ENCODE measurements at places on chromosomes 2 and 18.

DNA sequence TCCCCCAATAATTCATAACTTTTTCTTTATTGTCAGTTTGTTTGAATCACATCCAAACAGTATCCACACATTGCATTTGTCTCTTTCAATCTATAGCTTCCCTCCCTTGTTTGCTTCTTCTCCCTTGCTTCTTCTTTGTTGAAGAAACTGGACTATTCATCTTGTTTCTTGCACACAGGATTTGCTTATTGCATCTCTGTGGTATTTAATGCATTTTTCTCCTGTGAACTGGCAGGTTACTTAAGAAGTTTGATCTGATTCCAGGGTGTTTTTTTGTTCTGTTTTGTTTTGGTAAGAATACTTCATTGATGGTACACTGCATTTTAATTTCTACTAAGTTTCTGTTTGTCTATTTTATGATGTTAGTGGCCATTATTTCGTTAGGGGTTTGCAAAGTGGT is 166.8 kb downstream of the CAMKMT start:
- DNase-seq, result no peak

- DNase-seq, result no peak
Measured at GRCh38 chr2:28342081-28342967, 50.3 kb upstream of the FOSL2 start.

GRCh38 chr18:7196421-7196820 is 34.5 kb upstream of the LRRC30 start:
- DNase-seq, result no peak

DNA sequence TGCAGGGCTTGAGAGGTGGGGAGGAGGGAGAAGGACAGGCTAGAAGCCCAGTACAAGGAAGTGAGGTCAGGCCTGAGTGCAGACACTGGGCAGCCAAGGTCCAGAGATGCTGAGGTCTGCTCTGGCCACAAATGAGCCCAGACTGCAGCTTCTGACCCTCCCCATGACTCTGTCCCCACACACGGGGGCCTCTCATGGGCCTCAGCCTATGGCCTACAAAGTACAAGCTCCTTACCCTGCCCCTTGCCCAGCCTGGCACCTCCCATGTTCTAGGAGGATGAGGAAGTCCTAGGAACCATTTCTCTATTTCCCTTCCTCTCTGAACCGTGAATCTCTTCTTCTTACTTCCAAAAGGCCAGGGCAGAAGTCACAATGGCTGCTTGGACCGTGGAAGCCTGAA is 193.8 kb downstream of the ANKRD30B start:
- no peak for DNase-seq

Measured in neural progenitor cell (in vitro differentiated cells).